Right ventricle myocardium superior (tissue), 1 donor: ENCODE measurements at places on chromosomes 7 and 10. TPM values are rescaled to one million over a fixed set of nuclear protein-coding genes. Genes with fewer than 3 reads are reported as not detected.

GRCh38 chr10:60687679-60688078 lies 90.6 kb upstream of the CDK1 start:
- DNase-seq = no peak

- no peak for DNase-seq
Measured at GRCh38 chr7:27842851-27843250, 102.9 kb downstream of the TAX1BP1 start.

DNA sequence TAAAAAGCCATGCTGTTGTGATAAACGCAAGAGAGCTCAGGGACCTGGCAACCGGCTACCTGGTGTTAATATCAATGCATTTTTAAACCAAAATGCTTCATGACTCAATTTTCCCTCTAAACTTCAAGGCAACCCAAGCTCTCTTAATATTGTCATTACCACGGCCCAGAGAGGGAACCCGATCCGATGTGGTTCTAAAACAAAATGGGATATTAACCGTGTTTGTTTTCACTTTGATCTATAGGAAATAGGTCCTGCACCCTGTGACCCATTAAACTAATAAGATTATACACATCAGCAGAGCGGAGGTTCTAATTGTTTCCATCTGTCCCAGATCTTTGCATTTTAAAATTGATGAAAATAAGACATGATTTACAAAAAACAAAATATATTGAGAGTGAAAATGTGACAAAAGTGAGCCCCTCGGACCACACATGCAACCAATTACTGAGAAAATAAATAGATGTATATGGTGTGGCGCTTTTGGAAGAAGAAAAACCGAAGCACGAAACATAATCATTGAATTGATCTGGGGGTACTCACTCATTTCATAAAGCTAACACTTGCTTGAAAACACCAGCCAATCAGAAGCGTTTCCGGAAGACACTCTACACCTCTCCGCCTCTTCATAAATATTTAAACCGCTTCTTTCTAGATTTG lies 290.3 kb upstream of the NFE2L3 start:
- no peak for DNase-seq

Gene GRM8
- total RNA-seq = not detected

DNA sequence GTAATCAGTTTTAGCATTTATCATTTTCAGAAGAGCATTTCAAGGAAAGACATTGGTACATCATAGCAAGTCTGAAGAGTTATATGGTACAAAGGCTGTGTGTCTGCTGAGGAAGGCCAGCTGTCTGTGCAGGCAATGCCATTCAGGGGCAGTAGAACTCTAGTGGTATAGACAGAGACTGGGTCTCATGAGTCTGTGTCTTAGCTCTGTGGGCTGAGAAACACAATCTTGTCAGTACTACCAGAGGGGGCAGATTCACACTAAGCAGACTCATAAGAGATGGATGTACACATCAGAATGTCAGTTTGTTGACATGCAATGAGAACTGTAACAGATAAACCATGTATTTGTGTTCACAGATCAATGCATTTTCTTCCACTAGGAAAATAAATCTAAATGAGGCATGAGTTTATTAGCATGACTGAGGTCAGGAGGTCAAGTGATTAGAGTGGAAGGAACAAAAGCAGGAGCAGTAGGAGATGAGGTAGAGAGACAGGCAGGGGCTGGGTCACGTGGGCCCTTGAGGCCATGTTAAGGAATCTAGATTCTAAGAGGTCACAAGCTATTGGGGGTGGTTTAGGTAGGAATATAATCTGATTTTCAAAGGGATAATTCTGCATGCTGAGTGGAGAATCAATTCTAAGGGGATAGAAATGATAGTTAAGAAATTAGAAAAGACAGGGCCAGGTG lies 7.5 kb upstream of the GGCT start:
- no peak for DNase-seq

GRCh38 chr7:93117852-93118530 lies at the start of gene SAMD9:
TSS of gene SAMD9 (minus strand) at chr7:93117979. CDS start at chr7:93106097, 11,882 bp downstream.
- DNase-seq = no peak

DNA sequence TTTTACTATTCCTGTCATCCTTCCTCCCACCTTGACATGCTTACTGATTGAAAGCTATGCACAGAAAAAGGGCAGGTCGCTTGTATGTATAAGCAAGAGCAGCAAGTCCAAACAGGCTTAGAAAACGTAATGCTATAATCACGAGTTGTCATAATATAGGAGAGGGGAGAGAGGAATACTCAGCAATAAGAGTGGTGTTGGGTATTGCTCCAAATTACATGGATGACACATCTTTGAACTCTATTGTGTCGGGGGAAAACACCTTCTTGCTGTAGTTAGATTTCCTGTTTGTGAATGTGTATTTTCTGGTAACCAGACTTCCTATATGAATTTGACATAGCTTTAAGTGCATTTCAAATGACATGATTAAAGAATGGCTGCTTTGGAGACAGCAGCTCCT lies 7.5 kb downstream of the MET start:
- no peak for DNase-seq

- no peak for DNase-seq
Measured at GRCh38 chr7:17411922-17412321, 113.5 kb downstream of the AHR start.

GRCh38 chr10:133156674-133157579 lies 3.1 kb upstream of the KNDC1 start:
- DNase-seq = no peak

- DNase-seq = no peak
Measured at GRCh38 chr7:36591636-36592035, 132.7 kb downstream of the AOAH start.

GRCh38 chr7:30914596-30914995 lies 2.9 kb downstream of the AQP1 start:
- DNase-seq = no peak

Gene SLC26A3
- not detected for total RNA-seq

DNA sequence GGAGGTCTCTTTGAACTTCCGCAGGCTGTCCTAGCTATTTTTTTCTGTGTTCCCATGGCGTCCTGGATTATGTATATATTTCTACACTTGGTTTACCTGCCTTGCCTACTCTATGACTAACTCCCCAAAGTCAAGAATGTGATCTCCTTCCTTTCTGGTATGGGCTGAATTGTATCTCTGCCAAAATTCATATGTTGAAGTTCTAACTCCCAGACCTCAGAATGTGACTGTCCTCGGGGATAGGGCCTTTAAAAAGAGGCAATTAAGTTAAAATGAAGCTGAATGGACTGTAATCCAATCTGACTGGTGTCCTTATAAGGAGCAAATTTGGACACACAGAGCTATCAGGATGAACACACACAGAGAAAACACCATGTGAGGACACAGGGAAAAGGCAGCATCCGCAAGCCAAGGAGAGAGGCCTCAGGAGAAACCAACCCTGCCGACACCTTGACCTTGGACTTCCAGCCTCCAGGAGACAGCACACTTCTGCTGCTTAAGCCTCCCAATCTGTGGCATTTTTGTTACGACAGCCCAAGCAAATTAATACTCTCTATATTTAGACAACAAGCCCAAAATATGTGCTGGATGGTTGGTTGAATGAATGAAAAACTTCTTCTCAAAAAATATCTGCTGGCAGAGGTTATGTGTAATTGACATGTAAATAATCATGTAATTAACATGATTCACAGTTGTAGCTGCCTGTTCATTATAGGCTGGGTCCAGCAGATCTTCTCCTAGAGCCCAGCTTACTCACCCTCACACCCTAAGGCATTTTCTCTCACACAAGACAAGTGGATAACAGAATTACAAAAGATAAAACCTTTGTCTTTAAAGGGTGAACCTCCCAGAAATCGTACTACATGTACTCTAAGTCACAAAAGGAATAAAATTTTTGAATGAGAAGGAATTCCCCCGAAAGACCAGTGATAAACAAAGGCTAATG lies 123.7 kb downstream of the CUBN start:
- DNase-seq = no peak

Gene SMKR1
- total RNA-seq = not detected

- no peak for DNase-seq
Measured at GRCh38 chr10:60962946-60963345, 19.0 kb upstream of the RHOBTB1 start.

- DNase-seq = no peak
Measured at GRCh38 chr7:112005205-112005775, 200.9 kb downstream of the DOCK4 start.

GRCh38 chr10:7258948-7259523 lies 151.8 kb downstream of the SFMBT2 start:
- DNase-seq = peak; percentile 44

DNA sequence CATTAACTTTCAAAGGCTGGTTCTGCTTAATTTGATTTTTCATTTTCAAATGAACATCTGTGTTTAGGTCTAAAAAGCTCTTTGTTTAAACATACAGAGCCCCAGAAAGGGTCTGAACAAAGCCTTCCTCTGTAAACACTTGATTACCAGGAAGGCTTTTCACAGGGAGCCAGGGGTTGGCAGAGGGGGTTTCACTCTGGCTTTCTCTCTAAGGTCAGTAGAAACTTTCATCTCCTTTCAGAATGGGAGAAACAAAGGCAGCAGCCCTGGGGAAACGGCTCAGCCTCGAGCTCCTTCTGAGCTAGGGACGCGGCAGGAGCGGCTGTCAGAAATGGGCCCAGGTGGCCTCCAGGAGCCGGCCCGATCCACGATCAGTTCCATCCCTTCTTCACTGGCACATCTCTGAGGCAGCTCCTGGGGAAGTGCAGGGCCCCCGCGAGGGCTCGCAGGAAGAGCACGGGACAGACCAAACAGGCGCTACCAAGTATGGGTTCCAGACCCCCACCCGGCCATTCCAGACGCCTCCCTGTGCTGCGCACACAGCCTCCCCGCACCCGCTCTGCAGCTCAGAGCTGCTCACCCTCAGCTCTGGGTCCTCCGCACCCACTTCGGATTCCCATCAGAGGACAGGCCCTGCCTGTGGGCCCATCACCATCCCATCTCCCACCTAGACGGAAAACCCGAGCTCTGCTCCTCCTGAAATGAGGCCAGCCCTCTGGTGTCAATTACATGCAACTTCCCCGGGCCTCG lies 124.1 kb downstream of the MAD1L1 start:
- no peak for DNase-seq

- no peak for DNase-seq
Measured at GRCh38 chr10:14412624-14413023, 81.9 kb upstream of the FRMD4A start.

- DNase-seq = no peak
Measured at GRCh38 chr10:20302033-20302432, 485.8 kb downstream of the PLXDC2 start.

- DNase-seq = no peak
Measured at GRCh38 chr10:271201-271600, 135.9 kb downstream of the ZMYND11 start.

Gene SKIDA1
- 3.3 TPM for total RNA-seq

DNA sequence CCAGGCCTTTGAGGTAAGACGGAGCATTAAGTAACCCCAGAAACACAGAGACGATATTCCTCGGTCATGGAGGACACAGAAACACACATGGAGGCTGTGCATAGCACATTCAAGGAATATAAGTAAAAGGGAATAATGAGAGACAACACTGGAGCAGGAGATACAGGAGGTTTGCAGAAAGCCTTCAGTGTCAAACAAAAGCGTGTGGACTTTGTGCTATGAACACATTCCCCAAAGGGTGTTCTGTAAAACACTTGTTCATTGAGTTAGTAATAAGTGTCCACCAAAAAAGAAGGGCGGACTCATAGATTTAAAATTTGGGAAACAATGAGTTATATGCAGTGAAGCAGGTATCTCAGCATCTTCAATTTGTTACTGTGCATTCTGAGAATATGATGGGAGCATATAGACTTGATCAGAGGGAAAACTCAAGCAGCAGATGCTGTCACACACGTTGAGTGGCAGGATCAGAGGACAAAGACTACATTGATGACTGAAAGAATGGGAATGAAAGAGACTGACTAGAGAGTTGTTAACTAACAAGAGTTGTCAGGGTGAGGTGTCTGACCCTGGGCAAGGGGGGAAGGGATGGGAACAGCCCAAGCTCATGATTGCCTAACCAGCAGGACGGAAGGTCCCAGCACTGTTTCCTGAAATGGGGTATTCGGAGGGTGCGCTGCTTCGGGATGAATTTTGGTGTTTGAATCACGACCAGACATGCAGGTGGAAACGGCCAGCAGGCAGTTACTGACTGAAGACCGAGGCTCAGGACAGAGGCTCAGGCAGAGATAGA lies 85.2 kb upstream of the VIPR2 start:
- DNase-seq = no peak

GRCh38 chr10:18699849-18700840 lies 40.9 kb downstream of the ARL5B start:
- DNase-seq = no peak

DNA sequence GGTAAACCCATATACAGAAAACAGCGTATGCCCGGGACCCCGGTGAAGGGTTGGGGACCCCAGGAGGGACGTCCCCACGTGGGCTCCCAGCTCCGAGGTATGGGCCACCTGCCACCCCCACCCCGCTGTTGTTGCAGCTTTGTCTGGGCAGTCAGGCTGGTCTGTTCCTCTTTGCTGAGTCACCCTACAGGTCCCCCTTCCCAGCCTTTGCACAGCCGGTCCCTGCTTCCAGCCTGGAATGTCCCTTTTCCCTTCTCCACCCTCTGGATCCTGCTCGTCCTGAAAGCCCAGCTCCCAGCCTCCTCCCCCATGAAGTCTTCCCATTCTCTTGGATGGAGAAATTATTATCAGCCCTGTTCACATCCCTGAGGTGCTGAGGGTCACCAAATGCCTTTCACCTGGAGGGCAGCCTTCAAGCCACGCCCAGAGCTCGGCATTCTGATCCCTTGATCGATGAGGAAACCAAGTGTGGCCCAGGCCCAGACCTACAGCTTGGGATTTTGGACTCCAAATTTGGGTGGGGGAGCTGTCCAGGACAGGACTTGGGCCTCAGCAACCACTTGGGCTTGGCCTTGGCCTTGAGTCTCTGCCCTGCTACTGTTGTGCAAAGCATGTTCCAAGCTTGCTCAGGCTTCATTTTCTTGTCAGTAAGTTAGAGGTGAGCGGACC lies 2.6 kb downstream of the CLDN4 start:
- no peak for DNase-seq

DNA sequence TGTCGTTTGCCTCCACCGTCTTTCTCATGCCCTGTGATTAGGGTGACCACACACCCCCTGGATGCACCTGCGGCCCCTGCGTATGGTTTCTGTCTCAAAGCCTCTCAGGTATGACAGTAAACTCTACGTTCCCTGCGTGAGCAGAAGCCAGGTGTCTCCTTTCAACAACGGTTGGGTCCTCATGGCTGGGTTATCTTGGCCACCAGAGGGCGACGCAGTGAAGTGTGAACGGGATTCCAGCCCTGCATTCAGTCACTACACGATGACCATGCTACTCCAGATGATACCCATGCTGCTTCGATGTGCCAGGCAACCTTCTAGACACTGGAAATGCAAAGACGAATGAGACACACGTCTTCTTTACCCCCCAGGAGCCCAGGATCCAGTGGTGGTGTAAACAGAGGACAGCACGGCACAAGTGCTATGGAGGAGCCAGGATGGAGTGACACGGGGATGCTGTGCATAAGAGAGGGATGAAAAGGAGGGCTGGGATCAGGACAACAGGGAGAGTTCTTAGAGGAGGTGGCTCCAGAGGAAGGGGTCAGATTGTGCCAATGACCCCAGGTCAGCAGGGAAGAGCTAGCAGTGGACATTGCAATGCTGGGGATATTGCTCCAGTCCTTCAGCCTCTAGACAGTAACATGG lies 228.1 kb upstream of the PFKP start:
- peak; percentile 53 for DNase-seq

Gene STK32C
- 5.9 TPM for total RNA-seq

- no peak for DNase-seq
Measured at GRCh38 chr10:131355881-131356280, 44.4 kb upstream of the TCERG1L start.

- no peak for DNase-seq
Measured at GRCh38 chr7:136403591-136403990, 426.4 kb upstream of the MTPN start.
